ENCODE measurements at places on chromosomes 16 and 17.

DNA sequence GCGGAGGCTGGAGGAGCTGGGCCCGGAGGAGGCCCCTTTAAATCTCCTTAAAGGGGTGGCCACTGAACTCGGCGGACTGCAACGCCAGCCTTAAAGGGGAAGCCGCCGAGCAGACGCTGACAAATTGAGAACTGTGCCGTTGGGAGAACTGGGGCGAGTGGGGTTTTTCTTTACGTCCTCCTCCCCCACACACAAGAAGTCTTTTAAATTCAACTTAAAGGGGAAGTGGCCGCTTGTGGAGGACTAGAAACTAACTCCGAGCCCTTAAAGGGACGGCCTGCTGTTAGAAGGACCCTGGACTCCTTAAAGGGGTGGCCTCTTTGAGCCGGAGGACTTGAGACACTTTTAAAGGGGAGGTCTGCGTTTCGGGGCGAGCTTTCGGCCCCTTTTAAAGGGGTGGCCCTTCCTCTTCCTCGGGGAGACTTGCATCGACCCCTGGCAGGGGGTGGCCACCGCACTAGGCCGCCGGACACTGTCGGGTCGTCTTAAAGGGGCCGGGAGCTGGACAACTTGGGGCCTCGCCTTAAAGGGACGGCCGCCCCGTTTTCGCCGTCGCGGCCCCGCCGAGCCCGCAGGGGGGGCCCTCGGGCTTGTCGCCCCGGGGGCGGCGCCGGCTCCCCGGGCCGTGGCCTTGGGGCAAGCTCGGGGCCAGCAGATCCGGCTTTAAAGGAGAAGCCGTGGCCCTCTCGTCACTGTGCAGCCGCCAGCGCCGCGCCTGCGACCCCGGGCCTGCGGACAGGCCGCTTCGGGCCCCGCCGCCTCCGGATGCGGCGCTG, 688 bp downstream of the FBRS start:
- DNase-seq, result peak; percentile 83

DNA sequence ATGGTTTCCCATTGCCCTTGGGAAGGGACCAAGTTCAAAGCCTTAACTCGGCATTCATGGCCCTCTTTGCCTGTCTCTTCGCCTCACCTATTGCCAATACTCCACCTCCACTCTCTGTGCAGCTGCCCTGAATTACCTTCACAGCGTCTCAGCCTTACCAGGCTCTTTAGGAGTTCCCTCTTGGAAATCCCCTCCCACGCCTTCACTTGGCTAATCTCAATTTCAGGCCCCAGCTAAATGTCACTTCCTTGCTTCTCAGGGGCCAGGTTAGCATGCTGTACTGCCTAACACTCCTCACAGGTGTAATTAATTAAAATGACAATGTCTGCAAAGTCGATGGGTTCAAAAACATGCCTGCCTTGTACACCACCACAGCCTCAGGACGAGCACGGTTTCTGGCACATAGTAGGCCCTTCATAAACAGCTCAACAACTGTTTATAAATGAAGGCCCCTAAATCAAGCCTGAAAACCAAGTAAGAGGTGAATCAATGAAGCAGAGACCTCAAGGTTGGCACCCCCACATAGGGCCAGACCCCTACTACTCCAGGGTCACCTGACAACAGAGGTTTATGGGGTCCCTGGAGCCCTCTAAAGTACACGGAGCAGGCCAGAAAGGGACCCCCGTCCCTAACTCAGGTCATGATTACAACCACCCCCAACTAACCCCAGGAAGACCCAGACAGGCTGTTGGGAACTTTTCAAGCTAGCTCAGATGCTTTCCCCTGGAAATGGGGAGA, 11.2 kb upstream of the EEF2K start:
- DNase-seq, result no peak

DNA sequence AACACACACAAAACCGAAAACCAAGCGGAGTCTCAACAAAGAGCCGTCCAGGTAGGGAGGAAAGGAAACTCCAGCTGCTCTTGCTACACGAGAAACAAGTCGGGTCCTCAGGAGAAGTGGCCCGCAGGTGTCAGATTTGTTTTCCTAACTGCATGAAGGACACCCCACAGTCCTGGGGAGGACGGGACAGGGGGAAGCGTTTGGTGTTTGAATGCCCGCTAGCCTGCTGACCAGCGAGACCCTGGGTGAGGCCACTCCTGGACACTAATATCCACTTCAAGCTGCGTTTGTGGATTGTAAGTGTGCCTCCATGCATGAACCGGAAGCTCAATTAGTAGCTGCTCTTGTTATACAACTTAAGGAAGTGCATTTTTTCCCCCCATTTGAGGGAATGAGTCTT, 299.5 kb downstream of the MAF start:
- no peak for DNase-seq

GRCh38 chr17:8967861-8968260, 2.4 kb upstream of the PIK3R5 start:
- no peak for DNase-seq

GRCh38 chr17:144936-145670, 7.7 kb downstream of the SCGB1C2 start:
- DNase-seq, result no peak

DNA sequence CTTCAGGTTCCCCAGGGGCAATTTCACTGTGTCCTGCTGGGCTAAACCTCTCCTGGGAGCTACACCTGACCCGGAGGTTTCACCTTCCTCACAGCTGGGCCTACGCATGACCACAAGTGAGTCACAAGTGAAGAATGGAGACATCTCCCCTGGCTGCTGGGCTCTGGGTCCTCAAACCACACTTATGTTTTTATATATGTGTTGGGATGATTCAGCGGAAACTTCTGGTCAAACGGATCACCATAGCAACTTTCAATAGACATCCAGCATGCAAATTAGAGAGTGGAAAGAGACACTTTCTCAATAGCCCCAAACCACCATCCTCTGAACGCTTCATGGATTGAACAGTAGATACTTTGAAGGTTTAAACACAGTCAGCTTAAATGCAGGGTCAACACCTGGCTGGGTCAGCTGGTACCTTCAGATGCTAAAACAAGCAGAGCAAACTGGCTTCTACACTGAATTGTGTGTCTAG, 28.0 kb upstream of the MAF start:
- no peak for DNase-seq

- DNase-seq, result no peak
Observed at GRCh38 chr16:85327731-85328675, 215.7 kb upstream of the CIBAR2 start.

Measured in HFF-Myc (cell line).